Upper lobe of left lung (tissue), 6 donors: ENCODE measurements at places on chromosomes 3 and 15. TPM values are rescaled to one million over a fixed set of nuclear protein-coding genes. Genes with fewer than 3 reads are reported as not detected.

Gene PRTG
- total RNA-seq, result 20.2 TPM

Gene SHISA5
- 67.1 TPM for total RNA-seq

Gene GOLGA6B
- not detected for total RNA-seq

Gene CHST13
- total RNA-seq, result 0.57 TPM

Gene ADPRH
- total RNA-seq, result 22.5 TPM

Gene RTF1
- total RNA-seq, result 27.1 TPM

Gene EXD1
- 0.09 TPM for total RNA-seq

Gene RASGRF1
- 60.5 TPM for total RNA-seq

GRCh38 chr15:89665449-89666181 lies 10.3 kb upstream of the KIF7 start:
- H3K4me1 ChIP-seq, result no peaks in the 10 kb centered on the region
- no peaks in the 10 kb centered on the region for H3K27me3 ChIP-seq
- H3K27ac ChIP-seq, result peak overlapping the region; percentile 75
- DNase-seq, result peak; percentile 46

- H3K27ac ChIP-seq, result no peak overlapping the region
- no peaks in the 10 kb centered on the region for H3K27me3 ChIP-seq
- no peaks in the 10 kb centered on the region for H3K36me3 ChIP-seq
- H3K4me3 ChIP-seq, result no peak overlapping the region
- DNase-seq, result no peak
Observed at GRCh38 chr15:60673166-60673565, 194.2 kb upstream of the ICE2 start.

DNA sequence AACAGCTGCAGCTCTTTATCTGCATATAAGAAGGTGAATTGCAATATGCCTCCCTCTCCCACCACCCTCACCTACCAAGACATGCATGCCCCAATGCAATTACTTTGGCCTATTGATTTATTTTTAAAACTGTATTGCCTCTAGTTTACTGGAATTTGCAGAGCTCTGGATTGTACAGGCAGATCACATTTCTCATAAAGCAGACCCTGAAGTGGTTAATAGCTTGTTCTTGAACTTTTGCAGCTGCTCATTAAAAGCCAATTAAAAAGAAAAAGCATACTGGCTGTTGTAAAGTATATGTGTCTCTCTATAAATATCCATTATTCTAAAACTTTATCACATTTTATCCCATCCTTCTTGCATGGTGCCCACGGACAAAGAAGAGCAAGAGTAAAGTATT lies 221.5 kb upstream of the TOPAZ1 start:
- H3K36me3 ChIP-seq, result no peaks in the 10 kb centered on the region
- H3K27ac ChIP-seq, result no peak overlapping the region
- peaks cover 5% of the 10 kb centered on the region for H3K4me1 ChIP-seq
- H3K27me3 ChIP-seq, result no peaks in the 10 kb centered on the region
- no peak for DNase-seq
- no peak overlapping the region for H3K4me3 ChIP-seq

GRCh38 chr15:94477913-94478553 lies 246.7 kb downstream of the MCTP2 start:
- DNase-seq, result no peak
- H3K4me3 ChIP-seq, result no peak overlapping the region
- H3K27ac ChIP-seq, result no peak overlapping the region
- no peaks in the 10 kb centered on the region for H3K27me3 ChIP-seq
- peaks cover 6% of the 10 kb centered on the region for H3K36me3 ChIP-seq
- H3K4me1 ChIP-seq, result no peaks in the 10 kb centered on the region

GRCh38 chr15:39793923-39794322 lies 11.3 kb upstream of the FSIP1 start:
- no peaks in the 10 kb centered on the region for H3K27me3 ChIP-seq
- H3K4me1 ChIP-seq, result no peaks in the 10 kb centered on the region
- H3K4me3 ChIP-seq, result no peak overlapping the region

DNA sequence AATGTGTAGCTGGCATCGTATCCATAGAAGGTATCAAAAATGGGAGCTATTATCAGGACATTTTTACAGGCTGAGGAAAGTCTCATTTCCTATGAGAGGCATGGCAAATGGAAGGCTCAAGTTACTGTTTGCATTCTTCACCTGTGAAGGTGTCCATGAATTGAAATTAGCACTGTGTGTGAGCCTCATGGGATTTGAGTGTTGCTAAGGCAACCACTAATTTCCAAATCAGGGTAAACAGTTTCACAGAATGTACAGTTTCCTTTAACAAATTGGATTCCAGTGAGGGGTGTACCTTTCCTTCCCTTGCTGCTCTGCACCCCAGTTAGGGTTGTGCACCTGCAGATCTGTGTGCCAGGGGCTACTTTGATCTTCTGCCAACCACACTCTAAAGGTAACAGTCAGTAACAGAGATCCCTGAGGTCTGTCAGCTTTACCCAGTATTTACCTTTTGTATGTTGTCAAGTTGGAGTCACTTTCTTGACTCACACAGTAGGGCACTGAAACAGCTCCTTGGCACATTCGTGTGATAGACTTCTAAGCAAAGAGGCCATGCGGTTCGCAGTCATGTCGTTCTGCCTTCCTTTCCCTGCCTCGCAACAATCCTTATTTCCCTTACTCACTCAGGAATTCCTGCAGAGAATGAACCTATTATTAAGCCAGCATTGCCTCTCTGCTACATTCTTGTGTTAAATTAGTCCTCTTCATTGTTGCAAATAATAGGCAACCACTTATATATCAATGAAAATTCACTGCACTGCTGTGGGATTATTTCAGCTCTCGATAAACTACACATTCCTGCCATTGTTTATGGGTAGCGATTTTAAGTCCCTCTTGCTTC lies 129.8 kb upstream of the GBE1 start:
- H3K27ac ChIP-seq, result no peak overlapping the region
- H3K4me1 ChIP-seq, result no peaks in the 10 kb centered on the region
- no peak overlapping the region for H3K4me3 ChIP-seq
- no peak for DNase-seq
- H3K36me3 ChIP-seq, result no peaks in the 10 kb centered on the region
- H3K27me3 ChIP-seq, result no peaks in the 10 kb centered on the region

- peaks cover 4% of the 10 kb centered on the region for H3K4me1 ChIP-seq
- no peak for DNase-seq
- no peaks in the 10 kb centered on the region for H3K27me3 ChIP-seq
- no peak overlapping the region for H3K27ac ChIP-seq
Observed at GRCh38 chr3:106829206-106829605, 548.0 kb upstream of the CCDC54 start.

DNA sequence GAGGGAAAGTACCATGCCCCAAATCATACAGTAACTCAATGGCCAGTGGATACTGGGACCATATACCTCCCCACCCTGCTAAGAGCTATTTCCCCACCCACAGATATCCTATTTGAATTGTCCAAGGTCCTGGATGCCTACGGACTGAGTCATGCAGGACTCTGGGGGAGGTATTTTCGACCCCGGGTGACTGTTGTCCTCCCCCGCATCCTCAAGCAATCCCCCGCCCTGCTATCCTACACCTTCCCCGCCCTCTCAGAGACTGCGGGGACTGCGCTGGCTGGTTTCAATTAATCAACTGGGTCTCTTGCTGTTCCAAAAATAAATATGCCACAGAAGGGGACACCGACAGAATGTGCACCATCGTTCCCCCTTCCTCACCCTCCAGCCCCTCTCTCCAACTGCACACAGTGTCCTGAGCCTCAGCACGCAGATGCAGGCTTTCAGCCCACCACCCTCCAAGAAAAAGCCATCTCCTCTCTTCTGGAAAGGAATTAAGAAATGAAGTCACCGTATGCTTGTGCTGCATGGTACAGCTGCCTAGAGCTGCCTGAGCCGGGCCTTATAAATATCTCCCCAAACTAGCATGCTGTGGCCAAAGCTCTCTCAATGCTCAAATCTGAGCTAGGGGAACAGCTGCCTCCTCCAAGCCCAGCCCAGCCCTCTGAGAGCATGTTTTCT lies 8.1 kb downstream of the CAV3 start:
- no peaks in the 10 kb centered on the region for H3K36me3 ChIP-seq
- no peak for DNase-seq
- no peaks in the 10 kb centered on the region for H3K4me1 ChIP-seq
- no peaks in the 10 kb centered on the region for H3K27me3 ChIP-seq
- H3K4me3 ChIP-seq, result no peak overlapping the region

DNA sequence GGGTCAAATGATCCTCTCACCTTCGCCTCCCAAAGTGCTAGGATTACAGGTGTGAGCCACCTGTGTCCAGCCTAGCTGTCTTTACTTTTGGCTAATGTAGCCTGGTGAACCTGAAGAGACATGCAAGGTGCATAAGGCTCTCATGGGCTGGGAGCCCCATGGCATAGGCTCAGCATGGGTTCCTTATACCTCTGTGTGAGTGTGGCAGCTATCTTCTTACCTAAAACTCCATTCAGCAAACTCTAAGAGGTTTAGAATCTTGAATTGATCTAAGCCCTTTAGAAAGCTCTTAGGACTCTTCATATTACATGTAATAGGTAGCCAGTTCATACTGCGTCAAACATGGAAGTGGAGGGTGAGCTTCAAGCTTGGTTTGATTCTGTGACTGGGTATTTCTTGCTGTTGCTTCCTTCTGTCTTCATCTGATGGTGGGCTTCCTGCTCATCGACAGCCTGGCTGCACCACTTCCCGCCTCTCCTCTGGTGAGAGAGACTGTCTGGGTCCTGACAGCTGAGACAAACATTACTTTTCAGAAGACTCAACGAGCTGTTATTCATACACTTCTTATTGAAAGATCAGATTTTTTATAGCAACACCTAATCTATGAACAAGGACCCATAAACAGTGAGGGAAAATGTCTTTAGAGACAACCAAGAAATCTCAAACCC lies 19.2 kb upstream of the TKT start:
- H3K27me3 ChIP-seq, result no peaks in the 10 kb centered on the region
- H3K36me3 ChIP-seq, result no peaks in the 10 kb centered on the region
- H3K4me1 ChIP-seq, result peaks cover 19% of the 10 kb centered on the region
- no peak overlapping the region for H3K4me3 ChIP-seq

- H3K27ac ChIP-seq, result no peak overlapping the region
- H3K4me3 ChIP-seq, result no peak overlapping the region
- no peaks in the 10 kb centered on the region for H3K27me3 ChIP-seq
- H3K4me1 ChIP-seq, result peaks cover 3% of the 10 kb centered on the region
- no peak for DNase-seq
Observed at GRCh38 chr3:99882436-99883137, 64.9 kb downstream of the CMSS1 start.

- no peak overlapping the region for H3K27ac ChIP-seq
- H3K36me3 ChIP-seq, result no peaks in the 10 kb centered on the region
- no peak overlapping the region for H3K4me3 ChIP-seq
- DNase-seq, result no peak
- H3K27me3 ChIP-seq, result no peaks in the 10 kb centered on the region
Observed at GRCh38 chr3:3589715-3590130, 209.5 kb upstream of the LRRN1 start.

DNA sequence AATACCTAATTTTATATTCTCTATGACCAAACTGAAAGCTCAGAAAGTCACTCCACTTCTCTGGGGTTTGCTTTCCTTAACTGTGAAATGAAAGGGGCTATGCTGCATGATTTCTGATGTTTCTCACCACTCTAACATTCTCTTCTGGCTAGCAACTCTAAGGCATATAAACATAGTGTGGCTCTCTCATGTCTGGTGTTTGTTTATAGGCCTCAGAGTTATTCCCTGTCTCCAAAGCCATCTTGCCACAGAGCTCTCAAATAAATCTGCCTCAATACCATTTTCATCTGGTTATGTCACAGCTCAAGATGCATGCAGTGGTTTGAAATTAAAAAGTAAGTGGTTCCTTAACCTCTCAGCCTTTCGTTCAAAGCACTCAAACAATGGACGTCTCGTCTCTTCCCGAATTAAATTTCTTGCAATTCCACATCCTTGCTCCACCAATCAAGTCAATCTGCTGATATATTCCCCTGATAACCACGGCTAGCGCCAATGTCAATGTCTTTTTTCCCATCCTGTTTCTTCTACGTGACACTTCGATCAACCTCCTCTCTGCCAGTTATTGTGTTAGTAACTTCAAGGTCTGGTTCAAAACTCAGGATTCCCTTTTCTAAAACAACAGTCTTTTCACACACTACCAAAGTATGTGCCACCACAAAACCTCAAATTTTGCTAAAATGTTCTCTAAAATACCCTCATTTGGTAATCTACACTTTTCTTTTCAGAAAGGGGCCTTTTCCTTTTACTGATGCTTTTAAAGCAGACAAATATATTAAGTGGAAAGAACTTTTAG lies 16.0 kb downstream of the TOMM70 start:
- no peaks in the 10 kb centered on the region for H3K4me1 ChIP-seq
- no peak overlapping the region for H3K27ac ChIP-seq
- DNase-seq, result no peak

DNA sequence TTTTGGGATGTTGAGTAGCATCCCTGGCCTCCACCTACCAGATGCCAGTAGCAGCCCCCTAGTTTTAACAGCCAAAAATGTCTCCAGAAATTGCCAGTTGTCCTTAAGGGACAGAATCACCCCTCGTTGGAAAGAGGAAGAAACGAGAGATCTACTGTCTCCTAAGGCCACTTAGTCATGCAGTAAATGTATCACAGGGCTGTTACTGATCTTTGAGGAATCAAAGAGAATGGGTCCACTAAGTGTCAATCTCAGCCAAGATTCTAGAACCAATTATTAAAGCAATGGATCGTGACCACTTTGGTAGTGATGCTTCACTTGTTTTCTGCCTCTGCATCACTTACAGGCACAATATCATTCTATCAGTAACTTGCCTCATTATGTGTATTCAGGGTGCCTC lies 26.4 kb downstream of the POLG start:
- H3K4me1 ChIP-seq, result no peaks in the 10 kb centered on the region
- no peak for DNase-seq
- H3K27ac ChIP-seq, result no peak overlapping the region

GRCh38 chr3:62982795-62983455 lies 107.7 kb upstream of the CADPS start:
- H3K4me1 ChIP-seq, result no peaks in the 10 kb centered on the region
- no peaks in the 10 kb centered on the region for H3K27me3 ChIP-seq
- DNase-seq, result no peak
- no peaks in the 10 kb centered on the region for H3K36me3 ChIP-seq
